T-helper 2 cell treated with Interferon-gamma antibody and Interleukin-4, amounts not matched to agents 5 μg/mL and 100 μg/mL, for 36 hours (primary cell): ENCODE measurements at places on chromosomes 16 and 17.

DNA sequence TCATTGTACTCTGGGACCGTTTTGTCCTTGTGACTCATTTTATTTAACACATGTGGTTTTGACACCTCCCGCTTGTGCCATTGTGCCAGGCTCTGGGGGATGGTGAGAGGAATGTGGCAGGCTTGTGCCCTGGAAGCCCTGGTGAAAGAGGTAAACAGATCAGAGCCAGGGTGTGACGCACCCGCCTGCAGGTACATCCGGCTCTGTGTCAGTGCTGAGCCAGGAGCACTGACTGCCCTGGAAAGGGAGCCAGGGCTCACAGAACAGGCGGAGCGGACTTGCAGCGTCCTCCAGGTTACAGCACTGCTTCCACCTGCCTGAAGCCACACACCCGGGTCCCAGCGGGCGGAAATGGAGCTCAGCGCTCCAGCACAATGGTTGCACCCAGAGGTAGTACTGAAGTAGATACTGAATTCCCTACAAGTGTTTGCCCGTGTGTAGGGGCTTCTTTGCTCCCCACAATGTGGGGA, 30.6 kb downstream of the CDRT15 start:
- no peak for DNase-seq

DNA sequence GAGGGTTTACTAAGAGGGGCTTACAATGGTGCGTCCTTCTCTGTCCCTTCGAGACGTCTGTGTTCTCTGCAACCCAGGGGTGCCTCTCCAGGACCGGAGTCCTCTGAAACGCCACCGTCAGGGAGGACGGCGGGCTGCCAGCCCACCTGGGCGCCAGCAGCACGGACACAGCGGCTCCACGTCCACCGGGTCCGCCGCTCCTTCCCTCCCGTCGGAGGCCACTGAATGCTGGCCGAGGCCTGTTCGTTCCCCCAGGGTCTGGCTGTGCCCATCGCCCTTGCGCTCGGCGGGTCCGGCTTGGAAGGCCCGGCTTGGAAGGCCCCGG, 403 bp downstream of the TEPSIN start:
- DNase-seq, result no peak

GRCh38 chr17:20896153-20896649, 146.6 kb downstream of the USP22 start:
- DNase-seq, result peak; percentile 24

DNA sequence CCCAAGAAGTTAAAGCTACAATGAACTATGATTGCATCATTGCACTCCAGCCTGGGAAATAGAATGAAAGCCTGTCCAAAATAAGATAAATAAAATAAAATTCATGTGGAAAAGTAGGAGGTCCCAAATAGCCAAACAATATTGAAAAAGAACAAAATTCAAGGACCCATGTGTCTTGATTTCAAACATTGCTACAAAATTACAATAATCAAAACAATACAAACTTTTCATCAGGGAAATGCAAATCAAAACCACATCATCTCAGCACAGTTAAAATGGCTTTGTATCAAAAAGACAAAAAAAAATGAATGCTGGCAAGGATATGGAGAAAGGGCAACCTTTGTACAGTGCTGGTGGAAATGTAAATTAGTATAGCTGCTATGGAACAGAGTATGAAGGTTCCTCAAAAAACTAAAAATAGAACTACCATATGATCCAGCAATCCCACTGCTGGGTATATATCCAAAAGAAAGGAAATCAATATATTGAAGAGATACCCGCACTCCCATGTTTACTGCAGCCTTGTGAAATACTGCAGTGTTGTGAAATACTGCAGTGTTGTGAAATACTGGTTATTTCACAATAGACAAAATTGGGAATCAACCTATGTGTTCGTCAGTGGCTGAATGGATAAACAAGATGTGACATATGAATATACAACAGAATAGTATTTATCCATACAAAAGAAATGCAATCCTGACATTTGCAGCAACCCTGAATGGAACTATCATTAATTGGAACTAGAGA, 24.5 kb upstream of the ZNF287 start:
- DNase-seq, result no peak

GRCh38 chr17:1192911-1193699, 13.3 kb upstream of the ABR start:
- DNase-seq, result no peak

DNA sequence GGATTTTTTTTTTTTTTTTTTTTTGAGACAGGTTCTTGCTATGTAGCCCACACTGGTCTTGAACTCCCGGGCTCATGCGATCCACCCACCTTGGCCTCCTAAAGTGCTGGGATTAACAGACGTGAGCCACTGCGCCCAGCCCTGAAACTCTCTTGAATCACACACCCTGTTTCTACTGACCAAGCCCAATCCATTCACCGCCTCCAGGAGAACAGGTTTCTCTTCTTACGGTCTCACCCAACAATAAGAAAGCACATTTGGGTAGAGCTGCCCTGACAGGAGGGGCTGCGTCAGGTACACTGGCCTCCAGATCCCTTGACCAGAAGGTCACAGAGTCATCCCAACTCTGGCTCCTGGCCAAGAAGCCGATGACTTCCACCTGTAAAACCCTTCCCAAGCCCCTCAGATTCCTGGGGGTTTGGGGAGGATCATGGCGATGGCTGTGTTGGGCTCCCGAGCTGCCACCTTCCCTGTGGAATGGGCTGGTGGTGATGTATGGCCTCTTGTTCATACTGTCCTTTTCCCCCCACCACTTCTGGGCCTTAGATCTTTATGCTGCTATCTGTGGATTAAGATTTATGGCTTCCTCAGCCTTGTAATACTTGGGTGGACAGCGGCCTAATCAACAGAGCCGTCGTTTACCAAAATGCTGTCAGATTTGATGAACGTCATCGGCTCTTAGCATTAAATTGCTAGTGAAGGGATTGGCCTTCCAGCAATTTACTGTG, 89.1 kb downstream of the KATNIP start:
- no peak for DNase-seq

- DNase-seq, result no peak
Measured at GRCh38 chr16:60073376-60073775, 1339.3 kb upstream of the GOT2 start.

GRCh38 chr16:88468275-88469129, 15.4 kb downstream of the ZFPM1 start:
- DNase-seq, result no peak

GRCh38 chr16:68005786-68006286, 6.6 kb upstream of the DPEP2 start:
- no peak for DNase-seq

- DNase-seq, result no peak
Measured at GRCh38 chr16:8251727-8252126, 338.6 kb downstream of the TMEM114 start.

- no peak for DNase-seq
Measured at GRCh38 chr17:42270596-42270995, 5.6 kb downstream of the STAT5B start.

- DNase-seq, result no peak
Measured at GRCh38 chr17:45641541-45641940, 142.6 kb upstream of the CRHR1 start.

DNA sequence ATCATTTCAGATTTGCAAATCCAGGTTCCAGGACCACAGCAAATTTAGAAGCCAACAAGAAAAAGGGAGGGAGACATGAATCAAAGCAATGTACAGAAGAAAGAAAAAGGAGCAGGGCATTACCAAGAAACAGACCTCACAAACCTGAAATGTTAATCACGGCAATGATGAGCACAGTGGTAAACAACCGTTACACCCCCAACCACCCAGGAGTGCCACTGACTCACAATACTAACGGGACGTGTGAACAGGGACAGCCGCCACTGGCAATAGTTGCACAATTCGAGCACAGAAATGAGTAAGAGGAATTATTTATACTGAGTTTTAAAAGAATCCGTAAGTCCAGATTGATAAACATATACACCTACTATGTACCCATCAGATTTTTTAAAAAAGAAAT, 13.8 kb downstream of the USP22 start:
- peak; percentile 17 for DNase-seq

GRCh38 chr17:66619206-66619605, 215.7 kb upstream of the CACNG5 start:
- DNase-seq, result no peak

GRCh38 chr16:85206472-85207356, 94.4 kb upstream of the CIBAR2 start:
- no peak for DNase-seq

- no peak for DNase-seq
Measured at GRCh38 chr17:36682773-36683172, 81.4 kb downstream of the MRM1 start.

DNA sequence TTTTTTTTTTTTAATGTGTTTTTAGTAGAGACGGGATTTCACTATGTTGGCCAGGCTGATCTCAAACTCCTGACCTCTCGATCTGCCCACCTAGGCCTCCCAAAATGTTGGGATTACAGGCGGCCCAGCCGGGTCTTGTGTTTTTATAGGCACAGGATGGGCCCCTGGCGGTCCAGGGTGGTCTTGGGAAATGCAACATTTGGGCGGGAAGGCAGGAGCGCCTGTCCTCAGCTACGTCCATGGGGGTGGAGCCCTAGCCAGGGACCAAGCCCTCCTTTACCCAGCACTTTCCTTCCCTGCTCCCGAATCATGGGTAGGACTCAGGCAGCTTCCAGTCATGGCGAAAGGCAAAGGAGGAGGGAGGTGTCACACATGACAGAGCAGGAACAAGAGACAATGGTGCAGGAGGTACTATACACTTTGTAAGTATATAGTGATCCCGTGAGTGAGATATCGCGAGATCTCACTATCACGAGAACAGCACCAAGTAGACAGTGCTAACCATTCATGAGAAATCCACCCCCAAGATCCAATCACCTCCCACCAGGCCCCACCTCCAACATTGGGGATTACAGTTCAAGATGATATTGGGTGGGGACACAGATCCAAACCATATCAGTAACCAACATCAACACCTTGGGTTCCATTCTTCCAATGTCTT, 226.7 kb upstream of the WSCD1 start:
- DNase-seq, result no peak
